Activated CD4-positive, alpha-beta T cell treated with anti-CD3 and anti-CD28 coated beads, Interleukin-2, amount 50 U/mL, for 4 hours (primary cell): ENCODE measurements at places on chromosomes 3 and 15.

- no peak for DNase-seq
These were observed 57.8 kb downstream of the EPHB3 start for GRCh38 chr3:184619369-184619768.

- no peak for DNase-seq
These were observed 21.8 kb upstream of the PROK2 start for GRCh38 chr3:71806736-71807135.

GRCh38 chr15:52427804-52428203, 100.9 kb downstream of the MYO5A start:
- DNase-seq: no peak

DNA sequence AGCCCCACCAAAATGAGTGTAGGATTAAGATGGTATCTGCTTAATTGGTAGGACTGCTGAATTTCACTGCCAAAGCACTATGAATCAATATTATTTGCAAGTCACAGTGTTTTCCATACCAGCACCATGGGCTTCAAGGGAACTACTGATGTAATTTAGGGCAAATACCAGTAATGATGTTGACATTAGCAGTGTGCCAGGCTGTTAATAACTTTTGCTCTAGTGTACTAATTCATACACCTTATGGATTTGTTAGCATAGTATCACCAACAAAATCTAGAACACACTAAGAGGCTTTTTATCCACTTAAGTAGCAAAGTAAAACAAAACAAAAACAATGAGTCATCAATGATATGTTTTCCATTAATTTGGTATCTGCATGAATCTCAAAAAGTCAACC, 888.2 kb downstream of the CADM2 start:
- no peak for DNase-seq

DNA sequence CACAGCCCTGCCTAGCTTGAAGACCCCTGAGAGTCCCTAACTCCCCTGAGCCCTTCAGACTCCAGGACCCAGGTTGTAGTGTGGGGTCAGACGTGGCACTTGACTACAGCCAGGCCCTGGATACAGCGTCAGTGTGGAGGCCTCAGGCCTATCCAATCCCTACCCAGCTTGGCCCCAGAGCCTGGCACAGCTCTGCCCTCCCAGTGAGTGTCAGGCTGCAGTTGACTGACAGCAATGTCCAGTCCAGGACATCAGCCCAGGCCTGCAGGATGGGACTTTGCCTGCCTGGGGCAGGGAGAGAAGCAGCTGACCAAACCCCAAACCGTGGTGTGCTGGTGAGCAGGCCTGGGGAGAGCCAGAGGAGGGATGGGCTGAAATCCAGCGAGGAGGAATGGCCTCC, 27.3 kb downstream of the KLF13 start:
- no peak for DNase-seq

GRCh38 chr3:4355401-4356219, 52.4 kb downstream of the SETMAR start:
- no peak for DNase-seq

DNA sequence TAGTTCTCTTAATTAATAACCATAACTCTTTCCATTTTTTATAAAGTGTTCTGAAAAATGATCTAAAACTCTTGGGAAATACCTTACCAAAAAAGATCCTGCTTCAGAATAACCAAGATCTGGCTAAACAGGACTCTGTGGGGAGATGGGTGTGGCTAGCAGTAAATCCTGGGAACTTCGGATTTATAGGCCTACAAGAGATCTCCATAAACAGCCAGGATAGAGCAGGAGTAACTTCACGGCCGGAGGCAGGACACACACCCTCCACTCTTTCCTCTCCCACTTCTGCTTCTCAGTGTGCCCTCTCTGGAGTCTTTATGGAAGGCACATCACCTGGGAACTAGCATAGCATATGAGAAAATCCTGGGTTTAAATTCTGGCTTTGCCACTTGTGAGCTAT, 309.4 kb upstream of the SOX2 start:
- DNase-seq: no peak

- DNase-seq: peak; percentile 16
These were observed 1.3 kb downstream of the GOLGA8A start for GRCh38 chr15:34436126-34436955.

- DNase-seq: no peak
These were observed 790.4 kb downstream of the GRM7 start for GRCh38 chr3:7651274-7651673.

GRCh38 chr3:136957751-136958288, at the start of gene IL20RB:
Gene IL20RB, plus strand, starts transcription at chr3:136957983. Its CDS starts 131 bp downstream, at chr3:136958114.
- DNase-seq: no peak

DNA sequence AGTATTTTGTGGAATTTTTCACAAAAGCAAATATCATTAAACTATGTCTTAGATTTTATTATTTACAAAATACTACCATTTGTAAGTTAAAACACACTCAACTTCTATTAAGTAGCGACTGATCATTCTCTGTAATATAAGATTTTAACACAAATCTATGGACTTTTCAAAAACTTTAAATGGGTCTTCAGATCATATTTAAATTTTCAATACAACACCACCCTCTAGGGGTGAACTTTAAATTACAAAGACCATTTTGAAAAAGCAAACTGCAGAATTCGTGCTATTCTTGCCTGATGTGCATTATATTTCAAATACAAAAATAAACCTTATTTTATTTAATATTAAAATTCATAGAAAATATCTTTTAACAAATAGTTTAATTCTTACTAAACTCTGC, 8.2 kb upstream of the VGLL4 start:
- no peak for DNase-seq

GRCh38 chr3:159128628-159129027, 326.8 kb downstream of the MFSD1 start:
- DNase-seq: no peak

- no peak for DNase-seq
These were observed 96.6 kb downstream of the NSMCE3 start for GRCh38 chr15:29172742-29173725.

DNA sequence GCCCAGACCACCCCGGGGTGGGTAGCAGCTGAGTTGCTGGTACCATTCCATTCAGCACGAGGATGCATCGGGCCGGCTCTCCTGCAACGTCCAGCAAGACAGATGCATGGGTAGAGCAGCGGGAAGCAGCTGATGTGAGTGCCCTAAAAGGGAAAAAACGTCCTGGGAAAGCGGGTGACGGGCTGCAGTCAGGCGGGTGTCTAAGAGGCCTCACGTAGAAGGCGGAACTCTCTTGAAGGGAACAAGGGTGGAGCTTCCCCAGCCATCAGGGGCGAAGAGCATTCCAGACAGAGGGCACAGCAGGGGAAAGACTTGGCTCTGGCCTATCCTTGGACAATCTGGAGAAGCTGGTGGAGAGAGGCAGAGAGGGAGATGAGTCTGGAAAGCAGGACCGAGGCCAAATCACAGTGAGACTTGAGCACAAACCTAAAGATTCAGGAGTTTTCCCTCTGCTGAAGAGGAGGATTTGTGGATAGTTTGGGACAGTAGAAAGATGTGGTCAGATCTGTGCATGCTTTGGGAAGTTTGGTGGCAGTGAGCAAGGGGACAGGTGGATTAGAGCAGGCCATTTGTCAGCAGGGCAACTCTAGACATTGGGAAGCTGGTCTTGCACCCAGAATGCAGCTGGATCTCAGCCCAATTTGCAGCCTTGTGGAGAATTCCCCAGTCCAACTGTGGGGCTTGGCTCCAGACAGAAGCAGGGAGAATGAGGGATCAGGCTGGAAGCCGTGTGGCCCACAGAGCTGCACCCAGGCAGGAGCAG, 70.7 kb downstream of the SEMA5B start:
- no peak for DNase-seq

DNA sequence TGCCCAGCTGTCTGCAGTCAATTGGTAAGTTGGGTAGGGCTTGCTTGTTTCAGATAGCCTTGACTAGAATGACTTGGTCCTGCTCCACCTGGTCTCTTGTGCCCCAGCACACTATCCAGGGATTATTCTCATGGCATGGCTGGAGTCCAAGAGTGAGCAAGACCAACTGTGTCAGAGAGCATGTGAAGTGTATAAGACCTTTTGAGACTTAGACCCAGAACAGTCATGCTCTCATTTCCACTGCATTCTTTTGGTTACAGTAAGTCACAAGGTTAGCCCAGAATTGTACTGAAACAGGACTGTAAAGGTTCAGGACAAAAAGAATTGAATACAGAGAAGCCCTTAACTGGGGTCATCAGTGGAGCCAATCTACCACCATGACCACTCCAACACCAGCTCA, 650.8 kb upstream of the ADAMTS9 start:
- DNase-seq: no peak

- no peak for DNase-seq
These were observed 118.5 kb upstream of the EPHA3 start for GRCh38 chr3:88988906-88989305.

DNA sequence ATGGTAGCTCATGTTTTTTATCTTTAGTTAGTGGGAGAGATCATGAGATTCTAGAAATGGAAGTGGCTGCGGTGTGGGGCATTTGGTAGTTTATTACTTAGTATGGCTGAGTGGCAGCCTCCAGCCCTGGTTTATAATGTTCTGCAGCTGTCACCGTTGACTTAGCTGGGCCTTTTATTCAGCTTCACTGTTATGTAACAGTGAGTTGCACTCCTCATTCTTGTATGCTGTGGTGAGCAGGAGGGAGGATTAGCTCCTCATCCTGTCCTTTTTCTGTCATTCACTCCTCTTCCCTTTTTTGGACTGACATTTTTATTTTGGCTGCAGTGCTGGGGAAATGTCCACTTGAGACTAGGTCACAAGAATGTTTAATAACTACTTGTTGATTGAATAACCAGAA, 29.5 kb downstream of the RAD54L2 start:
- DNase-seq: no peak

DNA sequence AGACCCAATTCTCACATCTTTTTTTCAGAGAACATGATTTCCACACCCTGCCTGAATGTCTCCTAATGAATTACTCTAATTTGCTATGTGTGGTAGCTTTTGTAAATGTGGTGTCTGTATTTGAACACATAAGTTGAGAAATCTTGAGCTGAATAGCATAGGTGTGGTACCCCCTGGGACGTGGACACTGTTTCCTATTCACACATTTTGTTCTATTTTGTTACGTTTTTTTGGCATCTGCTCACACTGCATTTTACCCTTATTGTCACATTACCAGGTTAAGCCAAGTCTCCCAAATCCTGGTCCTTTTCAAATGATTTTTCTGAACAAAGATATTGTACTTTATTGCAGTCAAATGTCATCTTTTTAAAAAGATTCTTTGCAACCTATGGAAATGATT, 6.8 kb upstream of the MAPK6 start:
- no peak for DNase-seq

- no peak for DNase-seq
These were observed 12.6 kb upstream of the APH1B start for GRCh38 chr15:63264688-63265293.

GRCh38 chr15:48005077-48005476, 115.7 kb upstream of the SLC24A5 start:
- DNase-seq: no peak

DNA sequence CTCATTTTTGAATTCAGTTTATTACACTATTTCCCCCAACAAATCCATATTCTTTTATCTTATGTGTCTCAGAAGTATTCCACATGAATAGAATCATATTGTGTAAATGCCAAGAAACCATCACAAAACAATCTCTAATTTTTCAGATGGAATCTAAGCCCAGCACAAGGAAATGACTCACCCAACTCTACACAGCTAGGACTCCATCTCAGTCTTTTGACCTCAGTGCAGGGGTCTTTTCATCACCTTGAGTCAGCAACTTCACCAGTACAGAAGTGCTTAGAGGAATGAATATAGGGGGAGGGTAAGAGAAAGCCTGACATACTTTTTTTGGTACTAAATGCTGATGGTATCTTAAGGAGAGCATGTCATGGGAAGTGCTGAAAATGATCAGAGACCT, 169.3 kb upstream of the LRRN1 start:
- DNase-seq: no peak

GRCh38 chr3:197258168-197258755, 40.1 kb downstream of the DLG1 start:
- DNase-seq: no peak

DNA sequence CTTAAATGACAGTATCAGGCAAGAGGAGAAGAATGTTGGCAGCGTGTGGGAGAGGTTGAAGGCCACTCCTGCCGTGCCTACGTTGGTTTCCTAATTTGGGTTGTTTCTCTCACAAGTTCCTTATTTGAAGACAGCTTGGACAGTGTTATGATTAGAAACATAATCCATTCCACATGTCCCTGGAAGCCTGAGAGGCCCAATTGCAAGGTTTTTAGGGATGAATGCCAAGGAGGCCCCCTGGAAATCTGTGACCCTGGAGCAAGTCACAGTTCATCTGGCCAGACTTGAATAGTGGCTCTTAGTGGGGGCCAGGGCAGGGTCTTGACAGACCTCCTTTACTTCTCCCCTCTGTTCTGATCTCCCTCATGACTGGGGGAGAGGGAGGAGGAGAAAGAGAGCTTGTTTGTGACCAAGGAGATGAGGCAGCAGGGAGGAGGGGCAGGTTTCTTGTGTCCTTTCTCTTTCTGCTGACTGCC, 584.4 kb upstream of the TBL1XR1 start:
- no peak for DNase-seq

DNA sequence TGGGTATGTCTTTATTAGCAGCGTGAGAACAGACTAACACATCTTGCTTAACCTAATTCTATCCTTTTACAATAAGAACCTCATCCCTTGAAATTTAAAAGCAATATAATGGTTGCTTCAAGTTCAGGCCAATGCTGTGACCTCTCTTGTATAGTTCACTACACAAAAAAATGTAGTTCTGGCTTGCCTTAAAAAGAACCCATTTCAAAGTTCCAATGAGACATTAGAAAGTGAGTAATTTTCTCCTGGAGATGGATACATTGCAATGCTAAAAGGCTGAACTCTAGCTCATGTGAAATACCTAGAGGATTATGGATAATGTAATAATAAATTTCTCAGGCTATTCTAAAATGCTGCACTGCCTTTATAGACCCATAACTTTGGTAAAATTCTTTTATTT, 47.8 kb downstream of the ATP13A4 start:
- DNase-seq: no peak

DNA sequence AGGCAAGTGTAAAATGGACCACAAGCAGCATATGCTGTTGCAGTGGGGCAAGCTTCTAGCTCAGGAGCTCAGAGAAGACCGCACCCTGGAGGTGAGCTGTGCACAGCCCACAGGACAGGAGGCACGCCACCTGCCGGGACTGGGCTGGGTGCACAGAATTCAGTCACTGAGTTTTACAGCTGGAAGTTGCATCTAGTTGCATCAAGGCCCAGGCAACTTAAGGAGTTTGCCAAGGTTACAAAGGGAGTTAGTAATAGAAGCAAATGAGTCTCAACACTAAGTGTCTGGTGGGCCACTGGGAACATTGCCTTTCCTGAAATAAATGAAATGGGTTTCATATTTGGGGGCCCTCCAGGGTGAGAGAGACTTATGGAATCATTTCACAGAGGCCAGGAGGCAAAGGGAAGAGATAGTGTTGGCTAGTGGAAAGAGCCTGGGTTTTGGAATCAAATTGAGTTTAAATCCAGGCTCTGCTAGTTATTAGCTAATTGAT, 36.0 kb upstream of the TIMP4 start:
- no peak for DNase-seq

- no peak for DNase-seq
These were observed 116.6 kb downstream of the TOP2B start for GRCh38 chr3:25547943-25548674.
